ENCODE measurements at places on chromosomes 4 and X. TPM values are rescaled to one million over a fixed set of nuclear protein-coding genes. Genes with fewer than 3 reads are reported as not detected.

The SH3RF1 gene
- total RNA-seq: 10.7 TPM

The PABPC1L2B gene
- total RNA-seq: not detected

The GK2 gene
- total RNA-seq: not detected

The XAGE1A gene
- not detected for total RNA-seq

The FAM241A gene
- 6.0 TPM for total RNA-seq

The PNMA5 gene
- not detected for total RNA-seq

The GPRASP1 gene
- total RNA-seq: 4.6 TPM

The ARAP2 gene
- 3.0 TPM for total RNA-seq

The CLDN22 gene
- total RNA-seq: not detected

The GPC4 gene
- 6.3 TPM for total RNA-seq

The BRS3 gene
- total RNA-seq: not detected

The FGF13 gene
- total RNA-seq: 0.42 TPM

The MGARP gene
- total RNA-seq: 0.64 TPM

The SLC9A6 gene
- 18.5 TPM for total RNA-seq

The KLF8 gene
- 1.3 TPM for total RNA-seq

The CYP4V2 gene
- total RNA-seq: 21.8 TPM

The FAM184B gene
- total RNA-seq: not detected

The MAGEB2 gene
- total RNA-seq: not detected

- DNase-seq: no peak
Measured at GRCh38 chr4:145097331-145097820, 620 bp downstream of the ANAPC10 start.

DNA sequence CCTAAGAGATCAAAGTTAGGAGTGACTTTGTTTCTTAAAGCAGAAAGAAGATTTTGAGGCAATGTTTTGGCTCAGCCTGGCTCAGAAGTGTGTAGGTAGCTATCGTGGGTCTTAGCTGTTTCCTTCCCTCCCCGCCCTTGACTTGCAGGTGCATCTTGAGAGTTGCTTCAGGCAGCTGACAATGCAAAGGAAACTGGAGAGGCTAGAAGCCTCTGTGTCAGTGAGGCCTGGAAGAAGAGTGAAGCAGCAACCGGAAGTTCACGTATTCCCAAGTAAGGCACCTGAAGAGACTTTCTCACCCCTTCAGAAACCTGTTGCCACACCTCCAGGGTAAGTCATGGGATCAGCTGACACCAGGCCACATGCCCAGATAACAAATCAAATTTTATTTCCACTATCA lies 10.6 kb upstream of the XKRX start:
- no peak for DNase-seq

- no peak for DNase-seq
Measured at GRCh38 chr4:33882246-33882990, 2361.9 kb downstream of the ARAP2 start.

GRCh38 chrX:22742174-22742573 lies 257.6 kb upstream of the DDX53 start:
- DNase-seq: no peak

DNA sequence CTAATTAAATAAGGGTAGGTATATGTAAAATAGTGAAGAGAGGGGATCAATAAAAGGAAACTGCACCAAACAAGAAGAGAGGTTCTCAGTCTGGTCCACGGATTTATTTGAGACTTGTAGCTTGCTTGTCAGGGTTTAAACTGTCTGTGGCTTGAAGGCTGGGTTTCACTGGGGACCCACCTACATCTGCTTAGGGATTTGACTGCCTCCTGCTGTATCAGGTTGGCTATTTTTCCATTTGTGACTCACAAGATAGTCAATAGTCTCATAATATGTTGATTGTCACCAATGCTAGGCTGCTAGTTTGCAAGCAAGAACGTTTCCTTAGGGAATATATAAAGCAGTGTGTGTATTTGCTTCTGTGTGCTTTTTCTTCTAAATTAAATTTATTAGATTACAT lies 1950.7 kb upstream of the IGFBP7 start:
- no peak for DNase-seq

DNA sequence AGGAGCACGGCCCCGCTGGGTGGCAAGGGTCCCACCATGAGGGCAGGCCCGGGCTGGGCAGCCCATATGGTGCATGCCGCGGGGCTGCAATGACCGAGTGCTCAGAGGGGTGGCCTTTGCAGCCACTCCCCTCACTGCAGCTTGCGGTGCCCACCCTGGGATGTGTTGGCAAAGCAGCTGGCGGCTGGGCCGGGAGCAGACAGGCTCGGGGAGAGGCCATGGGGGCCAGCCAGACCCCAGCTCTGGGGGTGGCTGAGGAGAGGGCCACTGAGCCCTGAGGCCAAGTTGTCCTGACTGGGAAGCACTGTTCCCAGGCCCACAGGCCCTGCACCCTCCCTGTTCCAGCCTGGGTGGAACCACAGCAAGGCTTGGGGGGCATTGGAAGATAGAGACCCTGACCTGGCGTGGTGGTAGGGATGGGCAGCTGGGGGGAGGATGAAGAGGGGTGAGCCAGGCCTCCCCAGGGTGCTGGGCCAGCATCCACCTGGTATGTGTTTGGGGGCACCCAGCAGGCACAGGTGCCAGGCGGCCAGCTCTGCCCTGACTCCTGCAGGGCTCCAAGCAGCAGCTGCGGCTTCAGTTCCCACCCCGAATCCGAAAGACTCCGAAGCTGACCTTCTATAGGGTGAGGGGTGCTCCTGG lies 18.4 kb upstream of the RNF4 start:
- no peak for DNase-seq

DNA sequence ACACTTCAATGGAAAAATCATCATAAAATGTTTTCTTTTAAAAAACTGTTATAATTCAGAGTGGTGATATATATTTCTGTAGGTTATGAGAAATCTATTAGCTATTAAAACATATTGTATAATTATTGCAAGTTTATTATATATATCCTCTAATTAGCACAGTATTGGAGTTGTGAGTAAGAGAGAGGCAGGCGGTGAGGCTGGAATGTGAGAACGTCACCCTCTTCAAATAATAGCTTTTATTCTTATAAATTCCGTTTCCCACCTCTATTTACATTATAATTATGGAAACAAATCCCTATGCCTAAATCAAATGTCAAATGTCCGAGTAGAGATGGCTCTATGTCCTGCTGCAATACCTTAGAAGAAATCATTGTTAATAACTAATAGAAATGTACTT lies 292.9 kb downstream of the ADGRL3 start:
- DNase-seq: no peak

DNA sequence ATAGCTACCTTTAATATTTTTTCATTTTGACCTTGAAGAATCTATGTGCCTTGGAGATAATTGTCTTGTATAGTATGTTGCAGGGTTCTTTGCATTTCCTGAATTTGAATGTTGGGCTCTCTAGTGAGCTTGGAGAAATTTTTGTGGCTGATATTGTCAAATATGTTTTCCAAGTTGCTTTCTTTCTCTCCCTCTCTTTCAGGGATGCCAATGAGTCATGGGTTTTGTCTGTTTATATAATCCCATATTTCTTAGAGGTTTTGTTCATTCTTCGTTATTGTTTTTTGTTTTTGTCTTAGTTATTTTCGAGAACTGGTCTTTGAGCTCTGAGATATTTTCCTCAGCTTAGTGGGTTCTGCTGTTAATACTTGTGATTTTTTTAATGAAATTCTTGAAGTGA lies 20.7 kb downstream of the RAB40AL start:
- no peak for DNase-seq

DNA sequence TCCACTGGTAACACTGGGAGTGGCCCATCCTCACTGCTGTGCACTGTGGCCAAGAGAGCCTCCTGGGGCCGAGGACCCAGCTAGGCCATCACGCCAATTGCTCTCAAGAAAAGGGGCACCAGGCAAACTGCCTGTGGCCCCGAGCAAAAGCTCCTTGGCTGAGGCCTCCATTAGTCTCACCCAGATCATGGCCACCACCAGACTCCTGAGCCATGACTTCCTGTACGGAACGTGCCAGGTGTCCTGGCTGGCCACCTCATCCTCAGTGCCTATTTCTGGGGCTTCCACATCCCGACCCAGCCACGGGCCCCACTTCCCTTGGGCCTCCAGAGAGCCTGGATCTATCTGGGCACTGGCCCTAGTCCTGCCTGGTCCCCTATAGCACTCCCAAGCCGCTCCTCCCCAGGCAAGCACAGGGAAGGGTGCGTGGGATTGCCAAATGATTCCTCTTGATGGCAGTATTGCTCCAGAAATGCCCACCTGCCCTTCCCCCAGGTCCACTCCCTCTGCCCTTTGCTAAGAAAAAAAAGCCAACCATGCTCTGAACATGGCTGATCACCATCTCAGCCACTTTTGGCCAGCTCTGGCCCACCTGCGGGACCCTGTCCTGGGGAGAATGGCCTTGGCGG lies 212.6 kb upstream of the AGTR2 start:
- DNase-seq: no peak

- no peak for DNase-seq
Measured at GRCh38 chrX:53239474-53239873, 14.5 kb upstream of the KDM5C start.

- no peak for DNase-seq
Measured at GRCh38 chrX:17086317-17086716, 139.9 kb downstream of the REPS2 start.

- peak; percentile 14 for DNase-seq
Measured at GRCh38 chr4:24471486-24472160, 112.7 kb downstream of the DHX15 start.

DNA sequence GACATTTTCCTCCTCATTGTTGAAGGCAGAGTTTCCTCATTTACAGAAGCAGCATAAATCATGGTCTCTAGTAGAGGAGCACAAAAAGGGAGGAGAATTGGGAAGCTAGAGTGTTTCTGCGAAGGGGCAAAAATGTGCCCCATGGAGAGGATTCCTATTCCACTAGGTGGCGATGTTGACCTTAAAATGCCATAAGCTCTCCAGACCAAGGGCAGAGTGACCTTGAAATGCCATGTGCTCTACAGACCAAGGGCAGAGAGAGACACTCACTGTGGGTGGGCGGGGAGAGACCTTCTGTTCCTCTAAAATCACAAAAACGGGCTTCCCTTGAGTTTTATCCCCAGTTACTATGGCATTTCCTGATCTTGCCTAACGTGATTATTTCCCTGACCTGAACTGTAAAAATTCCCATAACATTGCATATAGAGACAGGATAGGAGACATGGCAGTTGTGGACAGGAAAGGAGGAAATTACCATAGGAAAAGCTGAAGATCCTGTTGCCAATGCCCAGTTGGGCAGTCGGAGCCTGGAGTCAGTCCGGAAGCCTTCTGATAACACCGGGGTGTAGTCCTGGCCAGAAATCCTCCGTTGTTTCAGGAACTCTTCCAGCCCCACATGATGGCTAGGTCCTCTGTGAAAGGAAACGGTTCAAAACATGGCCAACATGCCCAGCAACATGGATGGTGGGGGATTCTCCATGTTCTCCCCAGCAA lies 567.7 kb downstream of the MAGEB5 start:
- DNase-seq: no peak

DNA sequence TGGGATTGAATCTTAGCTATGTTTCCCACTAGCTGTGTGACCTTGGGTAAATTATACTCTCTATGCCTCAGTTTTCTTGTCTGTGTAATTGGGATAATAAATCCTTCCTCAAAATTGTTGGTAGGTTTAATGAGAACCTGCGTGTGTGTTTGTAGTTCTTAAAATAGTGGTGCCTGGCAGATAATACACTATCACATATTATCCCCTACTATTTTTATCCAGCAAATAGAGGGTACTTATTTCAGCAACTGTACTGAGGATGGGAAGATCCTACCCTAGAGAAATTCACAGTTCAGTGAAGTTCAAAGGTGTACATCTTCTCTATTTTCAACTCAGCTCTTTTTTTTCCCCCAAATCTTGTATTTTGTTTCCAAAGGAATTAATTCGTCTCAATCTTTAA lies 17.2 kb downstream of the ABHD18 start:
- no peak for DNase-seq

- no peak for DNase-seq
Measured at GRCh38 chr4:52235552-52236201, 184.6 kb downstream of the SPATA18 start.

DNA sequence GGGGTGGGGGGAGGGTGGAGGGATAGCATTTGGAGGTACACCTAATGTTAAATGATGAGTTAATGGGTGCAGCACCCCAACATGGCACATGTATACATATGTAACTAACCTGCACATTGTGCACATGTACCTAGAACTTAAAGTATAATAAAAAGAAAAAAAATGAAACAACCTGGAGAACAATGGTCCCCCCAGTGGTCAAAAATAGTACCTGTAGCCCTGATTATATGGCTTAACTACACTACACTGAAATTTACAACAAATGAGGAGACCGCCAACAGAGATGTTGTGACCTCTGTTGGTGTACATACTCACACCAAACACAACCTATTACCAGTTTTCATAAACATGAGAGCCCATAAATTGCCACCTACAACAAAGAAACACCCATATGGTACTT lies 7.3 kb upstream of the MAGEE1 start:
- DNase-seq: no peak

DNA sequence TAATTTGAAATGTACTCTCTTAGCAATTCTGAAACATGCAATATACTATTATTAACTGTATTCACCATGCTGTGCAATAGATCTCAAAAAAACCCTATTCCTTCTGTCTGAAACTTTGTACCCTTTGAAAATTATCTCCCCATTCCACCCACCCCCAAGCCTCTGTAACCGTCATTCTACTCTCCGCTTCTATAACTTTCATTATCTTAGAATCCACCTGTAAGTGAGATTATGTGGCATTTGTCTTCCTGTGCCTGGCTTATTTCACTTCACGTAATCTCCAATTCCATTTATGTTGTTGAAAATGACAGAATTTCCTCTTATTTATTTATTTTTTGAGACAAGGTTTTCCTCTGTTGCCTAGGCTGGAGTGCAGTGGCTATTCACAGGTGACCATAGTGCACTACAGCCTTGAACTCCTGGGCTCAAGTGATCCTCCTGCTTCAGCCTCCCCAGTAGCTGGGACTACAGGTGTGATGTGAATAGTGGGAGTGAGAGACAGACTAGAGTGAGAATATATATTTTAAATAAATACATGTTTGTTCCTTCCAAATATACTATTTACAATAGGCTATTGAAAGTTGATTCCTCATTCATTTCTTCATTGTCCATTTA lies 30.5 kb downstream of the VSIG4 start:
- DNase-seq: no peak

GRCh38 chrX:129795584-129795983 lies 15.8 kb downstream of the SASH3 start:
- DNase-seq: no peak

- no peak for DNase-seq
Measured at GRCh38 chrX:131881194-131881593, 141.9 kb upstream of the STK26 start.
